ENCODE measurements at places on chromosomes 5 and 9. TPM values are rescaled to one million over a fixed set of nuclear protein-coding genes. Genes with fewer than 3 reads are reported as not detected.

The CCL27 gene
- total RNA-seq = not detected

GRCh38 chr5:16687898-16688297 is 71.1 kb upstream of the RETREG1 start:
- no peak for DNase-seq

DNA sequence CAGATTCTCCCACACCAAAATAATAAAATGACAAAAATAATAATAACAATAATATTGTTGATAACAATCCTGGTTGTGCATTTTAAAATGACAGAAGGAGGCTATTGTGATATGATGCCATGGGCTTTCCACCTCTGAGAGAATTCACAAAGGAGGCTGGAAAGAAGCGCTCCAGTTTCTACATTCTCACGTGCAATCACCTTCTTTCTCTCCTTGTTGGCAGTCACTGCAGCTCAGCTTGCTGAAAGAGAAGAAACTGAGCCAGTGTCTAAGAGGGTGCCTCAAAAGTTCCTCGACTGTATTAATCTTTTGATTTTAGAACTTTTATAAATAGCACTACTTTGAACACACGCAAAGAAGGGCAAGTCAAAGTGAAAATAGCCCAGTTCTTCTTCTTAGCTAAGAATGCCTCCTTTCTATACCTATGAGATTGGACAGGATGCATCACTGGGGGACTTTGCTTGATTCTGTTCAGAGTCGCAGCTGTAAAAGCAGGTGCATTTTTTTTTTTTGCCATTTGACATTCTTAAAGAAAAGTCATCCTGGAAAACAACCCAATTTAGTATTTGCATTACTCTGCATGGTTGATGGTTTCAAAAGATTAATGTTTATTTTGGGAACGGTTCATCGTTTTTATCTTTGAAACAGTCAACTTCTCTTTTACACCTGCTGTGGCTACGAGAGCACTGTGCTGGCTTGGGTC is 12.4 kb upstream of the SUB1 start:
- no peak for DNase-seq

GRCh38 chr9:121498150-121498486 is 1.5 kb downstream of the GGTA1 start:
- peak; percentile 45 for DNase-seq

DNA sequence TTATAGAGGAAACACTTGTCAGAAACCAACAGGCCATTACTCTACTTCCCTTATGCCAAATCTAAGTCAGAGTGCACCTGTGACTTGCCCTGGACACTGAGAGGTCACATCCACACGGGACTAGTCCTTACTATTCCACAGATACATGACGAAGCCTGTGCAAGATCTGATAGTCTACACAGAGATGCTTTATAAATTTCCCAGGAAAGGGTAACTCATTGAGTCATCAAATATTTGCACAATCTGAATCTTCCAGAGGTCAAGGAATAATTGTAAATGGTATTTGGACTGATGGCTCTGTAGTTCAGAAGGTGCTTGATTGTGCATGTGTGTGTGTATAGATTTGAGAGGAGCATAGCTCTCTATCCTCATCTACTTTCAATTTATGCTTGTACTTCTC is 55.2 kb upstream of the JAK2 start:
- no peak for DNase-seq

DNA sequence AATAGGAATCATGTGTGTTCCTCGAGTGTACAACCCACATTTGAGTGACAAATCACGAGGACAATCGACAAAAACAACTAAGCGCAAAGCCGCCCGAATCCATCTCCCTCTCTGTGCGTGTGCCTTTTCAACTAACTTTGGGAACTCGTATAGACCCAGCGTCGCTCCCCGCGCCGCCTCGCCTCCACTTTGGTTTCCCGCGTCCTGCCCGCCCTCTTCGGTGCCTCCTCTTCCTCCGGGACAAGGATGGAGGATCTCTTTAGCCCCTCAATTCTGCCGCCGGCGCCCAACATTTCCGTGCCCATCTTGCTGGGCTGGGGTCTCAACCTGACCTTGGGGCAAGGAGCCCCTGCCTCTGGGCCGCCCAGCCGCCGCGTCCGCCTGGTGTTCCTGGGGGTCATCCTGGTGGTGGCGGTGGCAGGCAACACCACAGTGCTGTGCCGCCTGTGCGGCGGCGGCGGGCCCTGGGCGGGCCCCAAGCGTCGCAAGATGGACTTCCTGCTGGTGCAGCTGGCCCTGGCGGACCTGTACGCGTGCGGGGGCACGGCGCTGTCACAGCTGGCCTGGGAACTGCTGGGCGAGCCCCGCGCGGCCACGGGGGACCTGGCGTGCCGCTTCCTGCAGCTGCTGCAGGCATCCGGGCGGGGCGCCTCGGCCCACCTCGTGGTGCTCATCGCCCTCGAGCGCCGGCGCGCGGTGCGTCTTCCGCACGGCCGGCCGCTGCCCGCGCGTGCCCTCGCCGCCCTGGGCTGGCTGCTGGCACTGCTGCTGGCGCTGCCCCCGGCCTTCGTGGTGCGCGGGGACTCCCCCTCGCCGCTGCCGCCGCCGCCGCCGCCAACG is at the start of gene GPR150:
TSS of gene GPR150 (plus strand) at position 58 of the 840 bp plus-strand sequence. CDS start at position 247, 189 bp downstream.
- DNase-seq = peak; percentile 68

DNA sequence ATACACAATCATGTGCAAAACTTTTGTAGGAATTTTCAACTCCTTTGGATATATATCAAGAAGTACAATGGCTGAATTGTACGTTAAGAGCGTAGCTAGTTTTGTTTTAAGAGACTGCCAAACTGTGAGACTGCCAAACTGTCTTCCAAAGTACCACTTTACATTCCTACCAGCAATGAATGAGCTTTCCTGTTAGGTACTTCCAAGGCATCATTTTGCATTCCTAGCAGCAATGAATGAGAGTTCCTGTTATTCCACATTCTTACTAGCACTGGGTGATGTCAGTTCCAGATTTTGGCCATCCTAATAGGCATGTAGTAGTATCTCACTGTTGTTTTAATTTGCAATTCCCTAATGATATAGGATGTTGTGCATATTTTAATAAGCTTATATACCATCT is 219.3 kb downstream of the KCNN2 start:
- no peak for DNase-seq

DNA sequence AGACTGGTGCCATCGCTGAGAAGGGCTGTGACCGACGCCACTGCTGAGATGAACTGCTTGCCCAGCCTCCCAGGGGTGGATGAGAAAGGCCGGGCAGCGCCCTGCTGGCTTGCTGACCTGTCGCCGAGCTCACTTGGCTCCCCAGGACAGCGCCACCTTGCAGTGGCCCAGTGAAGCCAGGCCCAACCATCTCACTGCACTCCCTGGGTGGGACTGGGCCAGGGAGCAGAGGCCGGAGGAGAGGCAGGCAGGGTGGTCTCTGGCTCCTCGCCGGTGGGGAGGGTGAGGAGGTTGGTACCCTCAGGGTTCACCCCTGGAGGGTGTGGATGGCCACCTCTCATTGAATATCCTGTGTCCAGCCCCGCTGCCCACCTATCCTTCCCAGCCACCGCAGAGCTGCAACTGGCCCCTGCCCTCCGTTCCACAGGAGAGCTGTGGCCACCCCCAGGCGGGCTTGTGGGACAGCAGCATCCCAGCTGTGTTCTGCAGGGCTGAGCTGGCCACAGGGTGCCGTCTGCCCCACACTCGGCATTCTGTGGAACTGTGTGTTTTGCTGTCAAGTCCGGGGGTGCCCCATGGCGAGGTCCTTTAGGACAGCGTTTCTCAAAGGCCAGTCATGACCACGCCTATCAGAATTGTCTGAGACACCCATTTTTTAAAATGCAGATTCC is 41.0 kb upstream of the FCN2 start:
- no peak for DNase-seq

DNA sequence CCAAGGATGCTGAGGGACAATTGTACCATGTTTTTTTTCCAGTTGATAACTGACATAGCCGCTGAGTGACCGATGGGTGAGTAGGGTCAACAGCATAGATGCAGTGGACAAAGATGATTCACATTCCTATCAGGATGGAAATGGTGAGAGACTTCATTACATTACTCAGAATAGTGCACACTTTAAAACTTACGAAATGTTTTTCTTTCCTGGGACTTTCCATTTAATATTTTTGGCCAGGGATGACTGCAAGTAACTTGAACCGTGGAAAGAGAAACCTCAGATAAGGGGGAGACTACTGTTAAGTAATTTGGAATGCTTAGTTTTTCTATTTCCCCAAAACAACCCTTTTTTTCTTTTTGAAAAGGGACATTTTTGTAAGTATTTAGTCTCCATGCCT is 3.0 kb upstream of the TUSC1 start:
- no peak for DNase-seq

The CCNO gene
- 0.16 TPM for total RNA-seq

DNA sequence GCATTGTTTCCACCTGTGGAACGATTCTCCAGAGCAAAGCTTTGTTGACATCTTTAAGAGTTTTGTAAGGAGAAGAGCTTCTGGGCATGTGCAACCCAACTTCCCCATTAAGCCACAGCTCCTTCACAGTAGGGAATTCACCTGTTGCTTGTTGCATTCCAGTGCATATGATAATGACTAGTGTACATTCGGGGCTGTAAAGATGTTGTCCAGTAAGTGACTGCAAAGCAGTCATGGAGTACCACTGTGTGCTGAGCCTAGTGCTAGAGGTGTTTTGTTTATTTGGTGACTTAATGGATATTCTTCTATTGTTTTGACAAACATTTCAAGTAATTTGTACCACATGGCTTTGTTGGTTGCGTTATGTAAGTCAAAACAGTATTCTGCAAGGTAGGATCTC is 12.8 kb downstream of the UGCG start:
- DNase-seq = no peak

The CAPSL gene
- total RNA-seq = not detected

GRCh38 chr9:137266585-137267453 is 10.7 kb upstream of the TOR4A start:
- no peak for DNase-seq

- DNase-seq = no peak
Measured at GRCh38 chr9:90965226-90966030, 163.8 kb downstream of the SYK start.

The CTSV gene
- total RNA-seq = 0.21 TPM

GRCh38 chr5:93280518-93280917 is 300.5 kb downstream of the NR2F1-AS1 start:
- DNase-seq = no peak

The PCDHGA1 gene
- total RNA-seq = 1.4 TPM

The PCDHA5 gene
- not detected for total RNA-seq

The PCDHGA8 gene
- 2.9 TPM for total RNA-seq

DNA sequence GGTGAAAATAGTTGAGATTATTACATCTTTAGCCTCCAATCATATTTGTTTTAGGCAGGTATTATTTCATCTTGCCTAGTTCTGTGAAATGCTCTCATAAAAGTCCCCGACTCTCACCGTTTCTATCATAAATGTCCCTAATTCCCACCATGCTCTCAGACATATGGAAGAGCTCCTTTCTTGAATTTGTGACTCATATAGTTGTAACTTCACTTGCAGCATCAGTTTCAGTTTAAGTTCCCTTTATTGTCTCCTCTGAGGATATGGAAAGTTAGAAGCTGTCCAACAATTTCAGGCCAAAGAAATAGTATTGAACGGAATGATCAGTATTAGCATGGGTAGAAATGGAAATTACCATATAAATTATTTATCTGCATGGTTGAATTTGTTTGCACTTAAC is 187.5 kb upstream of the NR4A3 start:
- DNase-seq = no peak

- DNase-seq = no peak
Measured at GRCh38 chr9:89778100-89779090, 173.6 kb downstream of the GADD45G start.

The SLC34A1 gene
- not detected for total RNA-seq

- peak; percentile 20 for DNase-seq
Measured at GRCh38 chr5:110086658-110087388, 397.1 kb downstream of the MAN2A1 start.

- no peak for DNase-seq
Measured at GRCh38 chr9:93137362-93137761, 3.3 kb upstream of the NINJ1 start.

DNA sequence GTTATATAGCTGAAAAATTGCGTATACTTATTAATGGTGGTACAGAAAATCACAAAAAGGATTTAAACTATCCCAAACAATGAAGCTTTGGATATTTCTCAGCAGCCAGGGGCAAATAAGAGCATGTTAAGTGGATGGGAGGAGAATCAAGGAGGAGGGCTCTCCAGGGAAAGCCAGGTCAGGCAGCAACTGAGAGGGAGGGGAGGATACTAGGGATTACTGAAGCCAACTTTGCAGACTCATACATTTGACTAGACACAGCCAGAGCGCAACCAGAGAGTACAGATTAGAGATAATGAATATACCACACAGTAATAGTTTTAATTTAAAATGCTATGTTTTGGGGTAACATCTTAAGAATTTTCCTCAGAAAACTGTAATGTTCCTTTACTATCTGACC is 360.2 kb downstream of the HCN1 start:
- no peak for DNase-seq

GRCh38 chr9:116072046-116072445 is 81.5 kb upstream of the PAPPA start:
- no peak for DNase-seq

The WWC1 gene
- total RNA-seq = 6.2 TPM

The CDX1 gene
- total RNA-seq = not detected

The ACTBL2 gene
- not detected for total RNA-seq

- no peak for DNase-seq
Measured at GRCh38 chr9:93329629-93330280, 121.7 kb upstream of the FAM120A start.

The PRELID2 gene
- 21.1 TPM for total RNA-seq

DNA sequence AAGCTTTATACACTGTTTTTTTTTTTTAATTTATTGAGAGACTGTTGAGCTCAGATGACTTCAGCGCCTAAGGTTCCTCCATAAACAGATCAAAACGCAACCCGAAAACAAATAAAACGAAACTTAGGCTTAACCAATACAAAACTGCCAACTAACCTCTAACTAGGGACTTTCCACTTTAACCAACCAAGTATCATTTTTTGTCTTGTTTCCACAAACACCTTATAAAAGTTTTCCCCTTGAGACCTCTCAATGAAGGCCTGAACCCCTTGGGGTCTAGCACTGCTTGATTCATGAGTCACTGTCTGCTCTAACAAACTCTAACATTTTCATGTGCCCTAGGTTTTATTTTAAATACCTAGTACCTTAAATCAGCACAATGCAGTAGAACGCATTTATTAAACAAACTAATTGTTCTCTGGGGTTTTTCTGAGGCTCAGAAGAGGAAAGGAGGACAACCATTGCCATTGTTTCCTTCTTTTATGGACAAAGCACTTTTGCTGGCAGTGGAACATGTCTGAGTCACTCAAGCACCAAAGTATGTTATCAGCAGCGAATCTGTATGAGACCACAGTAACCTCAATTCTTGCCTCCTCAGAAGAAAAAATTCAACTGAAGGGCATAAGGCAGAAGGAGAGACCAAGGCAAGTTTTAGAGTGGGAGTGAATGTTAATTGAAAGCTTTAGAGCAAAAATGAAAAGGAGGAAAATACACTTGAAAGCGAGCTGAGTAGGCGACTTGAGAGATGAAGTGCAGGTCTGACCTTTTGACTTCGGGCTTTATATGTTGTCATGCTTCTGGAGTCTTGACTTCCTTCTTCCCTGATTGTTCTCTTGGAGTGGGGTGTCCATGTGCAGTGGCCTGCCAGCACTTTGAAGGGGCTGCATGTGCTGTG is 97.7 kb upstream of the HCN1 start:
- no peak for DNase-seq
